ENCODE measurements at places on chromosomes 1 and 21. TPM values are rescaled to one million over a fixed set of nuclear protein-coding genes. Genes with fewer than 3 reads are reported as not detected.

TMEM61 gene
- 2.0 TPM for total RNA-seq

GRCh38 chr1:202858331-202858730, 30.6 kb downstream of the RABIF start:
- DNase-seq, result no peak

ATP1B1 gene
- 50.2 TPM for total RNA-seq

GRCh38 chr21:27646691-27647090, 679.8 kb upstream of the ADAMTS5 start:
- DNase-seq, result no peak

DNA sequence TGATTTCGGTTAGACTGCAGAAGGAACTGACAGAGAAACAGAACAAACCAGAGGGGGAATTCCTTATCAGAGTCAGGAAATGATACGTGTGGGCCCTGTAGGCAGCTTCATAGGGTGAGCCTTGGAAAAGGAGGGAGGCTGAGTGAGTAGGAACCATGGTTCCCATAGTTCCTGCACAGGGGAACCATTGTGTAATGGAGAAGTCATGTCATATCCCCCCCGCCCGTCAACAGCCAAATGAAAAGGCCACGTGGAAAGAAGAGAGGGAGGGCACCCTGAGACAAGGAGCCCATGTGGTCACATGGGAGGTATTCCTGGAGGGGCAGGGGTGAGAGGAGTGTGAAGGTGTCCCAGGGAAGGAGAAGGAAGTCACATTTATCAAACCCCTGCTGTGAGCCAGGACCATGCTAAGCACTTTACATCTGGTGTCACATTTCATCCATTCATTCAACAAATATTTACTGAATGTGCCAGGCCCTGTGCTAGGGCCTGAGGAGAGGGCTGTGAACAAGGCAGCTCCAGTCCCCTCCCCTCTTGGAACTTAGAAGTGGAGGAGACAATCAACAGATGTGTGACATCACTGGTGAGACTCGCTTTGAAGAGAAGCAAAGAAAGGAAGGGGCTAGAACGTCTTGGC, 15.7 kb upstream of the FGR start:
- no peak for DNase-seq

GRCh38 chr1:230208619-230209261, 141.7 kb downstream of the GALNT2 start:
- DNase-seq, result no peak

DNA sequence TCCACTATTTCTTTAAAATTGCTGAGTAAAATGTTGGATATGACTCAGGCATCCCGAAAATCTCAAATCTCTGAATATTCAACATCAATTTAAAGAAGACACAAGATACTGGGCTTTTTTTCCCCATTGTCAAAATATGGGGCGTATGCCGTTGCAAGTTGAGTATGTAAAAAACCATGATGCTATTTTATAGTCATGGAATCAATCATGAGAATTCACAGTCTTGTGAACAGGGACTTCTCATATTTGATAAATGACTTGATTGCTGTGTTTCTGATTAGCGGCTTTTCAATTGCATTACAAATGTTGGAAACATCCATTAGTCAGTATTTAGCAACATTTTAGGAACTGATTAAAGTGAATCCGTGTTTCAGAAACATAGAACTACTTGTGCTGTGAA, 45.3 kb downstream of the SETD4 start:
- DNase-seq, result no peak

GRCh38 chr1:21861602-21862429, 49.8 kb downstream of the LDLRAD2 start:
- DNase-seq, result no peak

AADACL3 gene
- total RNA-seq, result not detected

DNA sequence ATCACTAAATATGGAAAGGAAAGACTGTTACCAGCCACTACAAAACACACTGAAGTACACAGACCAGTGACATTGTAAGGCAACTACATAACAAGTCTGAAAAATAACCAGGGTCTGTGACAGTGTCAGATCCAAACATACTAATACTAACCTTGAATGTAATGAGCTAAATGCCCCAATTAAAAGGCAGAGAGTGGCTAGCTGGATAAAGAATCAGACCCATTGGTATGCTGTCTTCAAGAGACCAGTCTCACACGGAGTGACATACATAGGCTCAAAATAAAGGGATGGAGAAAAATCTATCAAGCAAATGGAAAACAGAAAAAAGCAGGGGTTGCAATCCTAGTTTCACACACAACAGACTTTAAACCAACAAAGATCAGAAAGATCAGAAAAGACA, 100.1 kb downstream of the MAGI3 start:
- no peak for DNase-seq

PDZK1 gene
- 0.52 TPM for total RNA-seq

GRCh38 chr1:116006486-116006964, 30.2 kb downstream of the SLC22A15 start:
- DNase-seq, result no peak

CYP2J2 gene
- total RNA-seq, result 0.30 TPM

ZBTB21 gene
- total RNA-seq, result 10.6 TPM

- DNase-seq, result no peak
Measured at GRCh38 chr1:159142726-159143510, 28.5 kb upstream of the CADM3 start.

CXADR gene
- total RNA-seq, result 1.5 TPM

TNFSF4 gene
- total RNA-seq, result 5.3 TPM

DNA sequence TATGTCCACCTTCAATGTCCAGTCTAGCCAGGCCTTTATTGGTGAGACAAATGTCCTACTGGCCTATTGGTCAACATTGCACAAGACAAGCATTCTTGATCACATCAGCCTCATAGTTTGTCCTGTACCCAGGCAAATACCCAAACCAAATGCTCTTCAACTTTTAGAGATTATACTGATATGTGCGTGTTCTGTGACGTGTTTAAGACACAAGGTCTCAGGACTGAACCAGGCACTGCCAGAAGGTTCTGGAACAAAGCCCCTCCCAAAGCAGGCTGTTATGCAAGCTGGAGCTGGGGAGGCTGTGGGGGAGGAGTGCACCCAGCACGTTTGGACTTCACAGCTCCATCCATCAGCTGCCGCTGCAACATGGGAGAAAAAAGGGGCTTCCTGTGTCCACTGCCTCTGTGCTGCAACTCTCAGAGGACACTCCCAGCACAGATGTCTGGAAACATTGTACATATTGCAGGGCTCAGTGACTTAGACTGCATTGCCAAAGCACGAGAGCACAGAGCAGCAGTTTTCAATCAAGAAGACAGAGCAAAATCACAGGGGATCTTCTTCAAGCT, 45.9 kb downstream of the NID1 start:
- no peak for DNase-seq

TMCO4 gene
- total RNA-seq, result 29.9 TPM

DNA sequence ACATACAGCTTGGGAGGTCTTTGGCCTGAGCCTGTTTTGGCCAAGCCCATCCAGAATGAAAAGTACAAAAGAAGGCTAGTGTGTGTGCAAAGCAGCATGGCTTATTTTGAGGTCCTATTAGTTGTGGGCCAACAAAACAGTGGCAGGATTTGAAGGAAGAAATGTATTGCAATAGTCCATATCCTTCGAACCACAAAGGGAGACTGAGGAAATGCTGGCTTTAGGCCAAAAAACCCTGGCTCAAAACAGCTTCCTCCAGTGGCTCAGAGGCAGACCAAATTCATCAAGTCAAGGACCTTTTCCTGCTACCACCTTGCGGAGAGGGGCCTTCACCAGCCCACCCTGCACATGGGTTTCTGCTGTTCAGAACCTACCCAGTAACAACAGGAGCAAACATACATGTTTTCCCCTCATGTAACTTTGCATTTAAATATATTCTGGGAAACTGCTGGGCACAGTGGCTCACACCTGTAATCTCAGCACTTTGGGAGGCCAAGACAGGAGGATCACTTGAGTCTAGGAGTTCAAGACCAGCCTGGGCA, 43.3 kb downstream of the VPS26C start:
- no peak for DNase-seq

- DNase-seq, result no peak
Measured at GRCh38 chr1:3603571-3604467, 7.5 kb downstream of the MEGF6 start.

DNA sequence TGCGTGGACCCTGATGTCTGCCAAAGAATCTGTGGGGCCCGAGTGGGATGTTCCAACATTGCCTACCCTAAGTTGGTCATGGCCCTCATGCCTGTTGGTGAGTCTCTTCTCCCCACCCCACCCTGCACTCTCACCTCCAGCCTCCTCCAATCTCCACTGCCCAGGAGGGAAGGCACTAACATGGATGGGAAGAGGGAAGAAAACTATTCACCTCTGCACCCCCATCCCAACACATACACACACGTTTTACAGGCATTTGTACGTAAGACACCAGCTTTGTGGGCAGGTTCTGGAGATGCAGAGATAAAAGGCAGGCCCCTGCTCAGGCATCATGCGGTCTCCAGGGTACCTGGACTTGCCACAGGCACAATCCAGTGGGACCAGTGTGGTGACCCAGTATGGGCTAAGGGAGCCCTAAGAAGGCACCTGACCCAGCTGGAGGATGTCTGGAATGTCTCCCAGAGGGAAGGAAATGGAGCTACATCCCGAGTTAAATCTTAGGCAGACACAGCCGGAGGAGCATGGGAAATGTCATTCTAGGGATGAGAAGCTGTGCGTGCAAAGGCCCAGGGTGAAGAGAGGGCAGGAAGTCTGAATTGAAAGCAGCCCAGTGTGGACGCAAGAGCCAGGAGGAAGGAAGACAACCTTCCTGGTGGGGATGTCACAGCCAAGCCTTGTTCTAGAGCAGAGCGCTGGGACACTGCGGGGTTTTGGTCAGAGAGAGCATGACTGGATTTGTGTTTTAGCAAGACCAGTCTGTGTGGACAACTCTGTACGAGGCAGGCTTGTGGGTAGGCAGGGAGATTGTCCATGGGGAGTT, 11.4 kb downstream of the SLC5A9 start:
- no peak for DNase-seq

RPTN gene
- not detected for total RNA-seq

- no peak for DNase-seq
Measured at GRCh38 chr1:172843444-172843843, 184.5 kb downstream of the FASLG start.

DNA sequence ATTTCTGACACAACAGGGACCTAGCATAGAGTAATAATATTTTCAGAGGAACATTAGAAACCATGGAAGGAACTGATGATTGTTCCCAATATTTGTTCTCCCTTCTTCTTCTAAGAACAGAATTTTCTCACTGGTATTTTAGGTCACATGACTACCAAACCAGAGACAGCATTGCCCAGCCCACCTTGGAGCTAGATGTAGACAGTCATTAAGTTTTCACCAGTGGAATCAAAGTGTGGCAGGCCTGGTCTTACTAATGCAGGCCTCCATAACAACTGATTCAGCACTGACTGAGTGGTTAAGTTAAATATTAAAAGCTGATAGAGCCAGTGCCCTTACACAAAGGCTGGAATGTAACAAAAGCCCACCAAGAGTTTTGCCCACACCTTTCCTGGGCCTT, 244.4 kb downstream of the ZNF648 start:
- no peak for DNase-seq

DNA sequence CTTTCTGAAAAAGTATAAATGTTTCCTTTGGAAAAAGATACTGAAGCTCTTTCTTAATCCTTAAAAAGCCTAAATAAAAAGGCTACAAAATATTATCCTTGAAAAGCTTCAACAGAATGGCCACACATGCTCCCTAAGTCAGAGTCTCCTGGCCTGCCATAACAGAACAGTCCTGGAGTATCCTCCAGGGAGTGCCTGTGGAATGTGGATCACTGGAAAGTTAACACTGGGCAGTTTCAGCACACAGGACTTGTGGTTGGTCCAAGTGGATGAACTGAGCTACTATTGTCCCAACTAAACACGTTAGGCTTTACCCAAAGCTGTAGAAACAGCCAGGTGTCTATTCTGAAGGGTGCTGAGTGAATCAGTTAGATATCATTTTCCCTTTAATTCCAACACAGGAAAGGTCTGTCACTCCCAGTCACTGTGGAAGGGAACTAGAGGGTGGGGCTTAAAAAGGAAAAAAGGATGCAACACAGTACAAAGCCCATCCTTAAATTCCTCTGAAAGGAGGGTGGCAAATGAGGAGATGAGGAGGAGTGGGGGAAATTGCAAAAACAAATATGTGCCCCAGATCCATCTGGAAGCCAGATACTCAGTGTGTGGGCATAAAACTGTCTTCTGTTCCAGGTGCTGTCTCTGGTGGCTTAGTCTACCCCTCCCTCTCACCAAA, 196.3 kb upstream of the SPAG17 start:
- no peak for DNase-seq

DNA sequence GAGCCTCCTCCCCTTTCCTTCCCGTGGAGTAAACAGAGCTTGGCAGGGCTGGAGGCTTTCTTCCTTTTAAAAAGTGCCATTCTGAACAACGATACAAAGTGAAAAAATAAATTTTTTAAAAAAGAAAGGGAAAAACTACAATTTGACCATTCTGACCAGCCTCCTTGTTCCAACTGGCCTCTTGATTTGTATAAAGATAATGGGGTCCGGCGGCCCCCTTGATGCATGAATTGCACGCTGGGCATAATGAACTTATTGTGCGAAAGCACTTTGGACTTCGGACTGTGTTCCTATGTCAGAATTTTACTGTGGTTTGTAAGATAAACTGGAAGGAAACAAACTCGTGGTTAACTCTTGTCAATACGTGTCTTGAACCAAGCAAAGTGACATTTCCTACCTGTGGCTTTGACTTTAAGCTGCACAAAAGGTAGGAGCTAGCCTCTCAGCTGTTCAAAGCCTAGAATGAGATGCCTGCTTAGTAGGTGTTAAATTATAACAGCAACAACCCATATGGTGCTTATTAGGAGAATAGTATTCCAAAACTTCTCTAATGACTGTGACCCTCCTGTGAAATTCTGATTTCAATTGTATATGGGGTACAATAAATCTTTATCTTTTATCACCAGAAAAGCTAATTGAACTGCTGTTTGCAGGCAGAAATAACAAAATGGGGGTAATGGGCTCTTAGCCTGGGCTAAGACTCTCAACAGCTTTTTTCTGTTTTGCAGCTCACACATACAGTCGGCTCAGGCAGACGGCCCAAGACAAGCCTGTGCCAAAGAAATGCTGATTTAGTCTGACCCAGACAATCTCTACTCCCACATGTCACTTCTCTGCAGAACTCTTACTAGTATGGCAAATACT, 9.3 kb downstream of the IRF2BP2 start:
- DNase-seq, result no peak

DNA sequence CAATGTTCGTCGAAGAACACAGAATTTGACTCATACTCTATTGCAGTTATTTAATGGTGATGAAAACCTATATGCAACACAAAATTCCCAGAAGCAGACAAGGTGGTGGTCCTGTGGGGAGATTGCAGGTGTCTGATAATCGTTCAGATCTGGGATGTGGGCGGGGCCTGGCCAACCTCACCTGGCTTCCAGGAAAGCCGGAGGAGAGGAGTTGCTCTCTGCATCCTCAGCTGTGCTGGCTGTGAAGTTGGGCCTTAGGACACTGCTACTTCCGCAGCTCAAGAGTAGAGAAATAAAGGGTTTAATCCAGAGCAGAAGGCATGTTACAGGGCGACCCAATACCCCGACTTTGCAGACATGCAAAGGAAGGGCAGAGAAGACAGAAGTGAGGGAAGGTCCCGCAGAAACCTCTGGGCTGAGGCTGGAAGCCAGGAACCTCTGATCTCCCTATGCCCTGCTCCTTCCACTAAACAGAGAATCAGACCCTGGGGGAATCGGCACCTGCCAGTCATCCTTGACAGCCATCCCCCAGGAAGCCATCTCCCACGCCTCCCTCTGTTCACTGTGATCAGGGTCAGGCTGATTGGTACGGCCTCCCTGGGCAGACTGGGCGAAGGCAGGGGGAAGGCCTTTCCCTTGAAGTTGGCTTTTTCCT, 590.3 kb downstream of the AJAP1 start:
- DNase-seq, result no peak

All from spleen (tissue), 13 donors.